ENCODE measurements at places on chromosomes 11 and 22. TPM values are rescaled to one million over a fixed set of nuclear protein-coding genes. Genes with fewer than 3 reads are reported as not detected.

- H3K4me1 ChIP-seq: peaks cover 54% of the 10 kb centered on the region
- H3K4me3 ChIP-seq: peak within 1 kb of the TSS; percentile 53
- H3K27me3 ChIP-seq: peaks cover 6% of the 10 kb centered on the region
- H3K36me3 ChIP-seq: peaks cover 21% of the 10 kb centered on the region
- H3K27ac ChIP-seq: peak within 1 kb of the TSS; percentile 29
Observed at GRCh38 chr11:64251016-64251752, at the start of gene PLCB3. Gene PLCB3 (plus strand): TSS chr11:64251530. CDS start chr11:64251650, 120 bp downstream.

- H3K27ac ChIP-seq: no peak overlapping the region
- no peak for DNase-seq
- no peaks in the 10 kb centered on the region for H3K36me3 ChIP-seq
- H3K4me3 ChIP-seq: no peak overlapping the region
Observed at GRCh38 chr11:44832452-44832851, 105.7 kb downstream of the TSPAN18 start.

DNA sequence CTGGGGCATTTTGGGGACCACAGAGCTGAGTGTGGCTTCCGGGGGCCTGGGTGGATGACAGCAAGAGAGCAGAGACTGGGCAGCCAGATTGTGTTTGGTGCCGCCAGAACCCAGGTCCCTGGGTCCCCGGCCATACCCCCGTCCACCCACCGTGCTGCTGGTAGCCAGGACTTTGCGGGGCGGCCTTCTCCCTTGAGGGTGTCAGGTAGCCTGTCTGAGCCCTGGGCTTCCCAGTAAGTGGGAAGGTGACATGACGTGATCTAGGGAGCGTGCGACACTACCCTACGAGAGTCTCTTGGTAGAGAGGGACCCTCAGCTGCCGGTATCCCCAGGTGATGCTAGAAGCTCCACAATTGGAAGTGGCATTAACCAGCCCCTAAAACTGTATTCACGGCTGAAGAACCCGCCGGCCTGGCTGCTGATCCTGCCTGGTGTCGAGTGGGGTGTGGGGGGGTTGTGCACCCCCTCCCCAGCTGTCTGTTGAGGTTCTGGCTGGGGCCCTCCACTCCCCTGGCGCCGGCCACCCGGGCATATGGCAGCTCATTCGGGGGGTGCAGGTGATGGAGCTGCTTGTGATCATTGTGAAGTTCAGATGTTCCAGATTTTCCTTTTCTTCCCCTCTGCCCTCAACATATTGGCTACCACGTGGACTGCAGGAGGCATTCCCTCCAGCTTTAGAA is 66.9 kb downstream of the MPPED1 start:
- H3K27ac ChIP-seq: no peak overlapping the region
- no peaks in the 10 kb centered on the region for H3K27me3 ChIP-seq
- no peak for DNase-seq
- H3K4me1 ChIP-seq: peaks cover 28% of the 10 kb centered on the region
- H3K4me3 ChIP-seq: no peak overlapping the region

DNA sequence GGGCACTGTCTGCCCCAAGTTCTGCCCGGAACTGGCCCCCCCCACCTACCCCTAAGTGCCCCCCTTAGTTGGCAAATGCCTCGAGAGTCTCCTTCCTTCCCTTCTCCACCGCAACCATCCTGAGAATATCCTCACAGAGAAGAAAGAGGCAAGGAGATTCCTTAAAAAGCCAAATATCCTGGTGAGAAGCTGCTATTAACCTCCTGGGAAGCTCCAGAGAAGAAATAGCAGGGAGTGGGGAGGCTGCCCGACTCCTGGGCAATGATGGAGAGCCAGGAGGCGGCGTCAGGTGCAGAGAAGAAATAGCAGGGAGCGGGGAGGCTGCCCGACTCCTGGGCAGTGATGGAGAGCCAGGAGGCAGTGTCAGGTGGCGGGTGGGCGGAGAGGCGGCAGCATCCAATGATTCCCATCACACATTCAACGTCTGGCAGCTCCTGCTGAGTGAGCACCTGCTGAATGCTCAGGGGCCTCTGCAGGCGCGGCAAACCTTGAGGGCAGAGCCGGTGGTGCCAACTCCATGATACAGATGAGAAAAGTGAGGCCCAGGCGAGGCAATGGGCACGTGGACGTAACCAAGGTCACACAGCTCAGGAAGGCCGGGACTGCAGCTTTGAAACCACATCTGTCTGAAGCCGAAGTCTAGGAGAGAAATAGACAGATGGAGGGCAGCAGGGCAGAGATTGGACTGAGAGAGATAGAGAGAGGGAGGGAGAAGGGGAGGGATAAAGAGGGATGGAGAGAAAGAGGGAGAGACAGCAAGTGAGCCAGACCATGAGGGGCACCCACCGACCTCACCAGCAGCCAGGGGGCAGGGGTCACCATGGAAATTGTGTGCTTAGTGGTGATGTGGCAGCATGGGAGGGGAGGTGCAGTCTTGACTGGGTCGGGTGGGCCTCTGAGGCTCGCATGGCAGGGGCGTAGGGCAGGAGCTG is 58.3 kb downstream of the CYTH4 start:
- no peaks in the 10 kb centered on the region for H3K27me3 ChIP-seq
- H3K27ac ChIP-seq: no peak overlapping the region
- H3K4me1 ChIP-seq: peaks cover 38% of the 10 kb centered on the region
- DNase-seq: no peak
- no peak overlapping the region for H3K4me3 ChIP-seq

GRCh38 chr11:2990617-2991451 is 1.3 kb downstream of the NAP1L4 start:
- H3K4me3 ChIP-seq: peak overlapping the region; percentile 80
- peak overlapping the region; percentile 84 for H3K27ac ChIP-seq
- no peaks in the 10 kb centered on the region for H3K27me3 ChIP-seq
- peaks cover 20% of the 10 kb centered on the region for H3K4me1 ChIP-seq
- no peak for DNase-seq

- no peaks in the 10 kb centered on the region for H3K36me3 ChIP-seq
- H3K27me3 ChIP-seq: no peaks in the 10 kb centered on the region
- H3K4me3 ChIP-seq: no peak overlapping the region
- DNase-seq: no peak
- H3K27ac ChIP-seq: no peak overlapping the region
- H3K4me1 ChIP-seq: no peaks in the 10 kb centered on the region
Observed at GRCh38 chr11:97033178-97033577, 643.4 kb downstream of the JRKL start.

DNA sequence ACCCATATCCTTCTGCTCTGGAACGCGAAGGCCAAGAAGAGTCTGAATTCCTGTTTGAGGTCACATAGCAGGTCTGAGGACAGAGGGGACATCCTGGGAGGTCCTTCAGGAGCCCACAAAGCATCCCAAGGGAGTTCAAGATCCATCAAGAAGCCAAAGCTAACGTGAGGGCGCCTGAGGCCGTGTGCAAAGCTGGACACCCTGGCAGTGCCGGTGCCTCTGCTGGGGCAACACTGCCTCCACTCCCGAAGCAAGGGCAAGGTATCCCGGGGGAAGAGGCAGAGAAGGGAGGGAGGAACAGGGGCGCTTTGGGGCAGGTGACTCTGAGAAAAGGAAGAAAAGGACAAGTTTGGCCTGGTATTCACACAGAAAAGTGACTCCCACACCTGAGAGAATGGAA is 50.3 kb upstream of the CDON start:
- no peak overlapping the region for H3K27ac ChIP-seq
- H3K27me3 ChIP-seq: peaks cover 14% of the 10 kb centered on the region
- H3K4me3 ChIP-seq: no peak overlapping the region
- H3K36me3 ChIP-seq: no peaks in the 10 kb centered on the region
- peaks cover 67% of the 10 kb centered on the region for H3K4me1 ChIP-seq

DNA sequence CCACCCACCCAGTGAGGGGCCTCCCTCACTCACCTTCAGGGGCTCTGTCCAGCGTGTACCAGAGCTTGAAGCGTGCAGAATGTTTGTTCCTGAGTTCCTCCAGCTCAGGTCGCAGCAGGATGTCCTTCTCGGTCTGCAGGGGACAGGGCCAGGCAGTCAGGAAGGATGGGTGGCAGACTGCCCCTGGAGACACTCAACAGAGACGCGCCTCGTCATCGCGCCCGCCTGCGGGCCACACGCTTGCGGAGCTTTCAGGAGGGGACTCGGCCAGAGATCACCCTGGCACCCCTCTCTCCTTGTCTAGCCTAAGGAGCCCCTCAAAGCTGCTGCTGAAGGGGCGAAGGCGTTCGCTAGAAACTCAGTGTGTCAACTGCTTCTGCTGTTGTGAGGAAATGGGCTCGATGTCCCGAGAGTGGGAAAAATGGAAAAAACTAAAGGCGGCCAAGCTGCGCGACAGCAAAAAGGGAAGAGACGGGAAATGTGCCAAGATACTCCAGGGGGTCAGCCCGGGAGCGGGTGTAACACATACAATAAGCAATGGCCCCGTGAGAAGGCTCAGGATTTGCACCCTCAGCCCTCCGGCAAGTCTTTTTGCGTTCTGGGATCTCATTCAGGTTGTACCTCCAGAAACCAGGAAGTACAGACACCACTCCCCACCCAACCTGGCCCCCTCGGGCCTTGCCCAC is 9.2 kb upstream of the POLDIP3 start:
- H3K27ac ChIP-seq: no peak overlapping the region
- peaks cover 90% of the 10 kb centered on the region for H3K36me3 ChIP-seq
- H3K4me1 ChIP-seq: peaks cover 12% of the 10 kb centered on the region
- no peaks in the 10 kb centered on the region for H3K27me3 ChIP-seq
- H3K4me3 ChIP-seq: no peak overlapping the region
- no peak for DNase-seq

DNA sequence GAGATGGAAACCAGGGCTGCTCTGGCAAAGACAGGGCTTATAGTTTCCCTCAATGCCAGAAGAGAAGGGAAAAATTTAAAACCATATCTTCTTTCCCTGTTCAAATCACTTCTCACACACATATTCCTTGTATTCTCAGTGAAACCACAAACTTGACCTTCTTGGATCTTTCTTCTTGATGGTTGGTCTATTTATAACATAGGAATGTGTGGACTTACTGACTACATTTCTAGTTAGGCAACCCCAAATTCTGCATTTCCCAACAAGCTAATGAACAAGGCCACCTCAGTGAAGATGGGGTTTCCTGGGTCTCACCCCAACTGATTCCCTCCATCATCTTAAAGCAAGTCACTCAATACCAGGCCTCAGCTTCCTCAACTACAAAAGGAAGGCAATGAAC is 3.8 kb upstream of the QSER1 start:
- H3K36me3 ChIP-seq: no peaks in the 10 kb centered on the region
- no peaks in the 10 kb centered on the region for H3K27me3 ChIP-seq
- H3K4me1 ChIP-seq: no peaks in the 10 kb centered on the region
- H3K27ac ChIP-seq: no peak overlapping the region
- no peak overlapping the region for H3K4me3 ChIP-seq

- no peak overlapping the region for H3K27ac ChIP-seq
- H3K27me3 ChIP-seq: no peaks in the 10 kb centered on the region
- DNase-seq: no peak
- no peaks in the 10 kb centered on the region for H3K36me3 ChIP-seq
- peaks cover 16% of the 10 kb centered on the region for H3K4me1 ChIP-seq
Observed at GRCh38 chr11:48087974-48088681, 107.8 kb downstream of the PTPRJ start.

- H3K4me3 ChIP-seq: no peak overlapping the region
- DNase-seq: no peak
- no peaks in the 10 kb centered on the region for H3K27me3 ChIP-seq
Observed at GRCh38 chr11:12744826-12745502, 70.7 kb downstream of the TEAD1 start.

GRCh38 chr11:32231909-32232493 is 141.1 kb downstream of the RCN1 start:
- no peaks in the 10 kb centered on the region for H3K4me1 ChIP-seq
- H3K27ac ChIP-seq: no peak overlapping the region
- no peaks in the 10 kb centered on the region for H3K36me3 ChIP-seq
- no peak for DNase-seq

GRCh38 chr22:49415151-49415951 is 412.3 kb downstream of the BRD1 start:
- H3K4me3 ChIP-seq: no peak overlapping the region
- no peaks in the 10 kb centered on the region for H3K36me3 ChIP-seq
- peaks cover 2% of the 10 kb centered on the region for H3K27me3 ChIP-seq
- peaks cover 14% of the 10 kb centered on the region for H3K4me1 ChIP-seq
- H3K27ac ChIP-seq: no peak overlapping the region

DNA sequence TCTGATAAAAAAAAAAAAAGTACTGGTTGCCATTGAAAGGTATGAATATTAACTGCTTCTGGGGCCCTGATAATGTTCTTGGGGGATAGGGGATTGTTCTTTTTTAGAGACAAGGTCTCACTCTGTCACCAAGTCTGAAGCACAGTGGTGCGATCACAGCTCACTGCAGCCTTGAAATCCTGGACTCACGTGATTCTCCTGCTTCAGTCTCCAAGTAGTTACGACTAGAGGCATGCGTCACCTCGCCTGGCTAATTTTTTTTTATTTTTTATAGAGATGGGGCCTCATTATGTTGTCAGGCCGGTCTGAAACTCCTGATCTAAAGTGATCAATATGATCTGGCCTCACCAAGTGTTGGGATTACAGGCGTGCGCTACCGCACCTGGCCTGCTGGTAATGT is 63.5 kb downstream of the FCHSD2 start:
- no peaks in the 10 kb centered on the region for H3K27me3 ChIP-seq
- peaks cover 4% of the 10 kb centered on the region for H3K36me3 ChIP-seq
- no peak for DNase-seq
- H3K27ac ChIP-seq: no peak overlapping the region
- H3K4me3 ChIP-seq: no peak overlapping the region

GRCh38 chr22:39996732-39997131 is 2.0 kb downstream of the FAM83F start:
- H3K4me1 ChIP-seq: peaks cover 36% of the 10 kb centered on the region
- peaks cover 23% of the 10 kb centered on the region for H3K27me3 ChIP-seq
- DNase-seq: no peak
- H3K27ac ChIP-seq: peak overlapping the region; percentile 88
- no peak overlapping the region for H3K4me3 ChIP-seq

MRGPRX3 gene
- polyA plus RNA-seq: not detected

TRIM49 gene
- not detected for polyA plus RNA-seq

OR2AG2 gene
- polyA plus RNA-seq: 0.06 TPM

SLC6A5 gene
- 29.0 TPM for polyA plus RNA-seq

SEZ6L gene
- 115 TPM for polyA plus RNA-seq

NPAS4 gene
- polyA plus RNA-seq: 0.44 TPM

GGT1 gene
- 7.3 TPM for polyA plus RNA-seq

BIK gene
- polyA plus RNA-seq: 1.1 TPM

CSNK1E gene
- polyA plus RNA-seq: 254 TPM

CNIH2 gene
- polyA plus RNA-seq: 256 TPM

PANX3 gene
- not detected for polyA plus RNA-seq

ADM gene
- polyA plus RNA-seq: 13.5 TPM

GGTLC3 gene
- polyA plus RNA-seq: 0.41 TPM

Data from spinal cord (tissue), 10 donors.